ENCODE measurements at places on chromosomes 16 and 17. TPM values are rescaled to one million over a fixed set of nuclear protein-coding genes. Genes with fewer than 3 reads are reported as not detected.

- DNase-seq = peak; percentile 21
These were observed 43.4 kb upstream of the CRHR1 start for GRCh38 chr17:45740553-45741330.

DNA sequence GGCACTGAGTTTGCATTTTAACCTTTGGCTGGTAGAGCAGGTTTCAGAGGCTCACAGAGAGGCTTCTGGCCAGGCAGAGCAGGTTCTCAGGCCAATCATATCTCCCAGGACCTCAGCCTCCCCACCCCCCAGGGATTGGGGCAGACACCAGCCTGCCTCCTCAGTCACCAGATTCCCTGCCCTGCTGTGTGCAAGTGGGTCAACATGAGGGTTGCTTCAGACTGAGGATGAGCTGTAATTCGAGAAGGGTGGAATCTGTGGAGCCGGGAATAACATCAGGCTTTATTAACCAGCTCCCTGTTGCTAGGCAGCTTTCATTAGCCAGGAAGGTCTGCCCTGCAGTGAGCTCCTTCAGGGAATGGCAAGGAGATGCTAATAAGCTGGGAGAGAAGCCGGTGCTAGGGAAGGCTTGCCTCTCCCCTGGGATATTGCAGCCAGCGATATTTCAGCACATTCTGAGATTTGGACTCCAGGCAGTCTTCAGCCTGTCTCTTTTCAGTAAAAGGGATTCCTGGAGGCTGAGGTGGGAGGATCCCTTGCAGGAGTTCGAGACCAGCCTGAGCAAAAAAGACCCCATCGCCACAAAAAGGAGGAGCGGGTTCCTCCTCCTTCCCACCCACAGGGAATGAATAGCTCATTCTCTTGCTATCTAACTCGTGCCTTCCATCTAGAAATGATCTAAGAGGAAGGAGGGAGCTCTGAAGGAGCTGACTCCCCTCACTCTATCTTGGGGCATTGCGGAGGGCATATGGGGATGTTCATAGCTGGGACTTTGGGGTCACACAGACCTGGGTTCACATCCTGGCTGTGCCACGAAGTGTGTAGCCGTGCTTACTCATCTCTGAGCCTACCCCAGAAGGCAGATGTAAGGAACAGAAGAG, 10.7 kb downstream of the SGSM2 start:
- no peak for DNase-seq

DNA sequence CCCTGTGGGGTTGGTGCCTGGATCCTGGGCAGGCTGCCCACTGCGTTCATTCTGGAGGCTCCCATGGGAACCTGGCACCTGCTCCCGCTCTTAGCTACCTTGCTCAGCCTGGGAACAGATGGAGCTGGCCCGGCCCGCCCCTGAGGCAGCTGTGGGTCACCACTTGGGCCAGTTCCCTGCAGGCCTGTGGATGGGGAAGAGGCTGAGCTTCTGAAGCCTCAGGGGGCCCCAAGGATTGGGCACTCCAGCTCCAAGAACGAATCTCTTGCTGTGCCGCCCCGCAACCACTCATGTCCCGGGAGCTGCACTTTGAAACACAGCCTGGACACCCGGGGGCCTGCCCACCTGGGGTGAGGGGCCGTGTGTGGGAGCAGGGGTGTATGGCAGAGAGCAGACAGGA, 37.7 kb downstream of the BAHCC1 start:
- DNase-seq = no peak

Gene CD300E
- not detected for total RNA-seq

DNA sequence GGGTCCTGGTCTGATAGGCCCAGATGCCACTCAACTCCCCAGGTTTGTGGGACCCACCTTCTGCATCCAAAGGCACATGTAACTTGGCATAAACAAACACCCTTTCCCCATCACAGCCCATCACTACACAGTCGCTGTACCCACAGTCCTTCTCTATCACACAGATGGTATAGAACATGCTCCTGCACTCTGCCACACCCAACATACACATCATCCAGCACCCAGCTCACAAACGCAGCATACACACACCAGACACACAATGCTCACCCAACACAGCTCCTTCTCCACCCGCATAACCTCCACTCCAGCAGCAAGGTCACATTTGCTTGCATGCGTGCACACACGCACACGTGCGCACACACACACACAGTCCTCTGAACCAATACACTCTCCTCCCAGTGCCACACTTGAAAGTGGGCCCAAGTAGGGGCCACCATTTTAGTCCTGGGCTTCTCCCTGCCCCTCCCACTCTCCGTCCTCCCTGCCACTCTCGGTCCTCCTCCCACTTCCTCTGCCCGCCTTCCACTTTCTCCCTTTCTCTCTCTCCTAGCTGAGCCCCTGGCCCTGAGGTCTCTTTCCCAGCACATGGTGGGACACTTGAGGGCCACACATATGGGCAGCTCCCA, 8.5 kb upstream of the TMEM92 start:
- DNase-seq = peak; percentile 16

GRCh38 chr17:36463916-36464764, 22.3 kb upstream of the ZNHIT3 start:
- DNase-seq = no peak

DNA sequence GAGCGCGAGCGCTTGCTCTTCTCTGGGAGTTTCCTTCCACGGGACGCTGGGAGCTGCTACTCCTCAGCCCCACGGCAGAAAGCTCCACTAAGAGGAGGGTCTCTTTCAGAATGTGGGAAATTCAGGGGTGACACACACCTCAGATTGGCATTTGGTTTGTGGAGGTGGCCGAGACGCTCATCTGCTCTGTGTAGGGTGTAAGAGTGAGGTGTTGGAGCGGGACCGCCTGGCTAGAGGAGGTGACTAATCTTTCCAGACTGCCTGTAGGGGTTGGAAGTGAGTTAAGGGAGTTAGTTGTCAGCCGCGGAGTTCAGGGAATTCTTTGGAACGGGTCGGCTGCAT, 735 bp downstream of the PSMD11 start:
- no peak for DNase-seq

DNA sequence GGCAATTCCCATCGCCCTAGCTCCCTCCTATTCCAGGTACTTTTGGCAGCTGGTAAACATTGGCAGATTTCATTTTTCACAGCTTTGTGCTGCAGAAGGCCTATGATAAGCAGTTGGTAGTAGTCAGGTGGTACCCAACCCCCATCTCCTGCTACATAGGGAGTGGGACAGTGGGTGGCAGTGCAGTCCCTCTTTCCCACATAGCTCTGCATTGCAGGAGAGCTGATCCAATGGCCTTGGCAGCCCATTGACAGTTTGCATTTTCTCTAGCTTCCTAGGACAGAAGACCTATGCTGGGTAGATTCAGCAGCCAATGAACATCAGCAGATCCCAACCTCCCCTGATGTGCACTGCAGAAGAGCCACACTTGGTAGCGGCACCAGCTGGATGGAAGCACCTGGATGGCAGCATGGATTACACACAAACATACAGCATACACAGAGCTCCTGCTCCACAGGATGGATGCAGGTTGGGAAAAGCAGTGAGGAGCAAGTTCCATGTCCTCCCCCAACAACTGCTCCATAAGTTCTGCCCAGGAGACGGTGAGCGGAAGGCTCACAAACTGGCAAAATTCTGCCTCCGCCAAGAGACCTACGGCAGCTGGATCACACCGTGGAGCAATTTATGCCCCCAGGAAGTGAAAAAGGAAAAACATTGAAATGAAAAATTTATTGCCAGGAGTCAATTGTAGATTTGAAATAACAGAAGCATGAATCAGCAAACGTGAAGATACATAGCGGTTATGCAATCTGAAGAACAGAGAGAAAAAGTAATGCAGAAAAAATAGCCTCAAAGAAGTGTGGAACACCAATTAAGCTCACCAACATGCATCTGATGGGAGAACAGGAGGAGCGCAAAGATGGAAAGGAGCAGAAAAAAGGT, 95.7 kb downstream of the CACNG1 start:
- DNase-seq = no peak

DNA sequence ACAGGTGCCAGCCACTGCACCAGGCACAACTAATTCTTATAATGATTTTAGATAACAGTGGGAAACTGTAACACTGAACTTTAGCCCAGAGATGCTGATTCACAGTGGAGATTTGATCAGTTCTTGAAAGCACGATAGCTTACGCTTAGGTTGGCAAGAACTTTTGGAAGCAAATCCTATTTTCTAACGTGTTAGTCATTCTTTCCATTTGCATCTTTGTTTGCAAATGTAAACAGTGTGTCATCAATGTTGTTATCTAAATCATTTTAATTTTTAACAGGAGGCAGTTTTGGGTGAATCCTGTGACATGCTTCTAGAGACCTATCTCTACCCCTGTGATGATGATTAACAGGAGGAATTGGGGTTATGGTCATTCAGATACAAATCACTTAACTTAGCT, 35.7 kb upstream of the GNA13 start:
- no peak for DNase-seq

- DNase-seq = no peak
These were observed 66.0 kb downstream of the SNX20 start for GRCh38 chr16:50614955-50615724.

Gene RAB26
- total RNA-seq = not detected

DNA sequence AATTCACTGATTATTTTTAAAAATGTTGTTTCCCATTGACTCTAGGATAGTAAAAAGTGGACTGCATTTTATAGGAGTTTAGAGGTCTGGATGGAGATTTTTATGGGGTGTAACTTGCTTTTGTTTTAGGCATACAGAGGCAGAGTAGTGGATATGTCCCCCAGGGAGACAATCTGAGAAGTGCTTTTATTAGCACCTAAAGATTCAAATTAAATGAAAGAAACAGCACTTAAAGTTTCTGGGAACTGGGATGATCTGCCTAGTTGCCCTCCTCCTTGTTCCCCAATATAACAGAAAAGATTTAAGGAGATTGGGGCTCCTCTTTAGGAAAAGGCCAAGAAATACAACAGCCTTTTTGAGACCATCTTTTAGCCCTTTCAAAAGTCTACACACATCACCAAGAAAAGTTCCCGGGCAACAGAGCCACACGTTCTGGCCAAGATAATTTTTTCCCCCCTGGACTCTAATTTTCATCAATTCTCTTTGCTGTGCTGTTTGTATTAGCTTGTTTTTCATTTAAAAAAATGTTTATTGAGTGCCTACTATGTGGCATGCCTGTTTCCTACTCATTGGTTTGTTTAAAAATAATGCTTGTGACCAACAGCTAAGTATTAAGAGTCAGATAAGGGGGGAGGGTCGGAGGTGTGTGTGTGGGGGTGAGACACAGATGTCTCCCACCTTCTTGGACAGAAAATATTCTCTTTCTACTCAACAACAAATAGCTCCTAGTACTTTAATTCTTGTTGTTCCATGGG, 2.5 kb upstream of the IGF2BP1 start:
- DNase-seq = no peak

GRCh38 chr16:80587071-80587470, 46.3 kb downstream of the DYNLRB2 start:
- DNase-seq = no peak

Gene PLK1
- total RNA-seq = 3.4 TPM

DNA sequence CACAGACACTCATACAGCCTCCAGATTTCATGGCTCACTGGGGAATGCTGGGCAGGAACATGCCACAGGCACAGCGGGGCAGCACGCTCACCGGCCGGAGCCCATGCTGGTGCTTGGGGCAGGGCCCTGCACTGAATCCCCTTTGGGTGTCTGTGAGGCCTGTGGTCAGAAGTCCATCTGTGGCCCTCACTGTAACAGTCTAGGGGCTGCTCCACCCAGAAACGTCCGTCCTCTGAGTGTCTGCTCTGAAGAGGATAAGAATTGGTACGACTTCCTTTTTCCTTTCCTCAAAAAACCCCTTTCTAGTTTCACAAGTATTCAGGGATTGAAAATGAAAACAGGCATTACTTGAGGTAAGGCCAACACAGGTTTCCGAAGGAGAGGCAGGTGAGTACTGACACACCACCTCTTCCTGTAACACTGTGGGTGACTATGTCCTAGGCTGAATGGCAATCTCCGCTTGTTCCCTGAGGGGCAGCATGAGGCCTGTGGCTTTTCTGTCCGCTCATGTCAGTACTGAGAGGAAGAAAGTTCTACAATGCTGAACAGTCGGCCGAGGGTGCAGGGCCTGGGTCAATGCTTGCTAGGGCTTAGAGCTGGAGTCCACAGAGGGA, 42.5 kb downstream of the TMEM11 start:
- DNase-seq = no peak

- no peak for DNase-seq
These were observed 125.2 kb upstream of the CDC42EP4 start for GRCh38 chr17:73436954-73437353.

DNA sequence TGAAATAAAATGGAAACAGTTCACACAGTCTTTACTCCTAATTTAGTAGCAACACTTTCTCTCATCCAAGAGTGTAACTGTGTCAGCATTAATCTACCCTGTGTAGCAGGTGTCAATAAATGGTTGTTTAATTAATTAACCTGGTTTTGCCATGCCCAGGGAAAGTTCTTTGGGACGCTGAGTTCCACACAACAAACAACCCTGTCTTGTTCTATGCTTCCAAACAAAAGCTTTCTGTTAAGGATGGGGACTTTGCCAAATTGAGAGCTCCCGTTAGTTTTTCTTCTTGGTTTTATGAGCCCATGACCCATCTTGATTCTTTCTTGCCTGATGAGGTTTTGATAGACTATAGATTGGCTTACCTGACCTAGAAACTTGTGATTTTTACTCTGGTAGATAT, 530.1 kb downstream of the KCNJ2 start:
- no peak for DNase-seq

- peak; percentile 66 for DNase-seq
These were observed 63.5 kb upstream of the PVALEF start for GRCh38 chr17:81101614-81102306.

Gene KRTAP4-4
- not detected for total RNA-seq

DNA sequence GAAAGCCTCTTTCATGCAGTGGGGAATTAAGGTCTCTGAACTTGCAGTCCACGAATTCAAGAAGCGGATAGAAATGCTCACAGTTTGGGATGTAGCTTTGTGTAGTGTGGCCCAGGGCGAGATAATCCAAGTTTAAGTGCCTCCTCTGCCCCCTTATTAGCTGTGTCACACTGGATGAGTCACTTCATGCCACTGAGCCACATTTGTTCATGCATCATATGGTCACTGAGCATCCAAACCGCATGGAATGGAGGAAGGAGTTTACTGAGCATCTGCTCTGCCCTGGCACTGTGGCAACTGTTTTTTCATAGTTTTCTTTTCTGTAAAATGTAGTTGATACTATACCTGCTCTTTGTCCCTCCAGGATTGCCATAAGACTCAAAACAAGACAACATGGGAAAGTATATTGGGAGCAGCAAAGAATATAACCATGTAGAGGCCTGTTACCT, 15.1 kb upstream of the DHX8 start:
- DNase-seq = no peak

Gene MEFV
- 0.88 TPM for total RNA-seq

DNA sequence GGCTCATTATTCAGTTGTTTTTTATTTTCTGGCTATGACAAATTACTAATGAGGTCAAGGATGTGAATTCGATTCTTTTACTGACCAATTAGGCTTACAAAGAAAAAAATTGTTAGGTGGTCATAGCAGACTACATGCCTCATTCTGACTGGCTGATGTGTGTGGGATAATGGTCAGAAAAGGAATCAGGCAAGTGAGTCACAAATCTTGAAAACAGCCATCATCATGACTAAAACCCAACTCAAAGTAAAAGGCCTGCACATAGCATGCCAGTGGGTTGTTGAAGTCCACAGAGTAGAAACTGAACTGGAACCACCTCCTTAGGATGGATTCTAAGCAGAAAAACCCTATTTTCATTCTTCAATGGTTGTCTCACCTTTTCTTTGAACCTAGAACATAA, 8.6 kb downstream of the RPGRIP1L start:
- DNase-seq = no peak

GRCh38 chr16:23082161-23082788, 67.0 kb downstream of the USP31 start:
- no peak for DNase-seq

GRCh38 chr17:71883258-71883657, 237.6 kb upstream of the SOX9 start:
- no peak for DNase-seq

Gene MARCHF10
- total RNA-seq = under 0.01 TPM
